ENCODE measurements at places on chromosomes 16 and 17.

DNA sequence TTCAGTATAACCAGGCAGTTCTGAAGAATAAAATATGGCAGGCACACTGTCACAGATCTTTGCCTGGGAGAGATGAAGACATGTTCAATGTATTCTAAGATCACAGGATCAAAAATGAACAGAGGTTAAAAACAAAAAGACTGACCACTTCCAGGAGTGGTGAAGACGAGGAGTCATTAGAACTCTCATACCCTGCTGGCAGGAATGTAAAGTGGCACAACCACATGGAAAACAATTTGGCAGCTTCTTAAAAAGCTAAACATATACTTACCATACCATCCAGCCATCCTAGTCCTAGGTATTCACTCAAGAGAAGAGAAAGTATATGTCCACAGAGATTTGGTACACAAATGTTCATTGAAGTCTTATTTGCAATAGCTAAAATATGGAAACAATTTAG lies 406.3 kb downstream of the NPIPA8 start:
- DNase-seq: no peak

DNA sequence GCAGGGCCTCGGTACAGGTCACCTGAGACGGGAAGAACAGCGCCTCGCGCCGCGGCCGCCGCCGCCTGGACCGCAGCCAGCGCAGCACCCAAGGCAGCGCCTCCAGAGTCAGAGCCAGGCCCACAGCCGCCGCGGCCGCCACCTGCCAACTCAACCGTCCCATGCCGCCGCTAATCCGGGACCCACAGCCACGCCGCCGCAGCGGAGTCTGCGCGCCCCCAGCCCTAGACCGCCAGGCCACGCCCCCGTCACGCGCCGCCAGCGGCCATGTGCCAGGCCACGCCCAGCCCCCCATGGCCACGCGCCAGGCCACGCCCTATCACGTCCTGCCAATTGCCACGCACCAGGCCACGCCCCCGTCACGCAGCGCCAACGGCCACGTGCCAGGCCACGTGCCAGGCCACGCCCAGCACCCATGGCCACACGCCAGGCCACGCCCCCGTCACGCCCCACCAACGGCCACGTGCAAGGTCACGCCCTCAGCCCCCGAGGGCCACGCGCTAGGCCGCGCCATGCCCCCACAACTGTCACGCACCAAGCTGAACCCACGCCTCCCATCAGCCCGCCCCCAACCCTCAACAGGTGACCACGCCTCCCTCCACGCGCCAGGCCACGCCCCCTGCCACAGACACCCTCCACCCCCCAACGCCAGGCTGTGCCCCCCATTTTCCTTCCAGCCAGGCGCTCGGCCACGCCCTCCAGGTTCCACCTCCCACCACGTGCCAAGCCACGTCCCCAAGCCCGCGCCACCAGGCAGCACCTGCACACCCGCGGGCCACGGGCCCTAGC lies at the start of gene PLD6:
Gene PLD6 (minus strand): TSS at position 210 of the 789 bp plus-strand sequence. CDS start 47 bp downstream, at position 163.
- peak; percentile 79 for DNase-seq

DNA sequence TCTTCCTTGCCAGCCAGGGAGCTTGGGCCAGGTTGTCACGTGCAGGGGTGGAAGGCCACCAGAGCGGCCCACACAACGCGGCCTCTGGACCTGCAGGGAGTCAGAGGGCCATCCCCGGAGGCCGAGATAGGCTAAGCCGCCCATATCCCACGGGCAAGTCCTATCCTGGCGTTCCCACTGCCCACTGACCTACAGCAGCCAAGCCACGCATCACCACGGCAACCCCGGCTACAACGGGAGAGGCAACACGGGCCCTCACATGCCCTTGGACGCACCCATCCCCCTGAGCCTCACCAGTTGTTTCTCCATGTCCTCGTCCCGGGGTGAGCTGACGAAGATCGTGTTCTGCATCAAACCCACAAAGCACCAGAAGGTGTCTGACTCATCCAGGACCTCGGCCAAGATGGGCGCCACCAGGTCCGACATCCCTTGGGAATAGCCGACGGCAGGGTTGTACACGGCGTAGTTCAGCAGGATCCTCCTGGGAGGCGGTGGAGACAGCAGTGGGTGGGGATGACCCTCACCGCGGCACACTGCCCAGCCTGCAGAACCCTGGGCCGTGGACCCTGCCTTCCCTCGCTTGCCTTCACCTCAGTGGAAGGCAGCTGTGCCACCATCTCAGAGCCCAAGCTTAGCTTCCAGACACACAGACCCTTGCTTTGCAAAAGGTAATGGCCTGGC lies 88.2 kb downstream of the TBC1D16 start:
- DNase-seq: no peak

GRCh38 chr17:79965806-79966205 lies 69.9 kb downstream of the TBC1D16 start:
- no peak for DNase-seq

GRCh38 chr17:42436391-42436790 lies 13.3 kb upstream of the CAVIN1 start:
- DNase-seq: no peak

GRCh38 chr16:54986409-54986808 lies 55.7 kb downstream of the IRX5 start:
- DNase-seq: no peak

- no peak for DNase-seq
Measured at GRCh38 chr16:4347765-4348509, 3.2 kb downstream of the PAM16 start.

DNA sequence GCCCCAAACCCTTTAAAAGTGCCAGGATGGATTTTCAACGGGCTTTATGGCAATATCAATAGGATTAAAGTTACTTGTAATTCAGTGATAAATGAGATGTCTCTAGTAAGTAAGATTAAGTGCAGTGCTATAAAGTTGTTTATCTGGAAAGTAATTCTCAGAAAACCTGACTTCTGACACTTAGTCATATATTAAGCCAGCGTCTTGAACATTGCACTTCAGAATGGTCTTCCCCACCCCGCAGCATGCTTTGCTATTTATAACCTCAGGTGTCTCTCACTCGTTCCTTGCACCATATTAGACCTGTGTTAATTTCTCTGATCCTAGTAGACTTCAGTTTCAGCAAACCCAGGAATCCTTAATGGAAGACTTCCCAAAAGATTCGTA lies 2.1 kb upstream of the MAF start:
- no peak for DNase-seq

- DNase-seq: no peak
Measured at GRCh38 chr16:25633549-25633948, 58.2 kb upstream of the HS3ST4 start.

DNA sequence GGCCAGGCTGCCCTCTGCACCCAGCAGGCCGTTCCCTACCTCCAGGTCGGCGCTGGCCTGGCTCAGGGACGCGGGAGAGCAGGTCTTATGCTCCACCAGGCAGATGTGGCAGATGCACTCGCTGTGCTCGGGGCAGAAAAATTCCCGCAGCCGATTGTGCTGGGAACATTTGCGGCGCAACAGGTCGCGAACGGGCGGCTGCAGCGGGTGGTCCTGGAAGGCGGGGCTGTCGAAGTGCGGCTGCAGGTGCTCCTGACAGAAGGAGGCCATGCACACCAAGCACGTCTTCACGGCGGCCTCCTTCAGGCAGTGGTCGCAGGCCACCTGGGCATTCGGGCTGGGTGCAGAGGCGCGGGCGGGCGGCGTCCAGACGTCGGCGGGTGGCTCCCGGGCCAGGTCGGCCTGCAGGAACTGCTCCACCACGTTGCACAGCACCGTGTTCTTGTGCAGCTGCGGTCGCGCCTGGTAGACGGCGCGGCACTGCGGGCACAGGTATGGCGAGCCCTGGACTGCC lies 439 bp downstream of the TRIM25 start:
- DNase-seq: no peak

DNA sequence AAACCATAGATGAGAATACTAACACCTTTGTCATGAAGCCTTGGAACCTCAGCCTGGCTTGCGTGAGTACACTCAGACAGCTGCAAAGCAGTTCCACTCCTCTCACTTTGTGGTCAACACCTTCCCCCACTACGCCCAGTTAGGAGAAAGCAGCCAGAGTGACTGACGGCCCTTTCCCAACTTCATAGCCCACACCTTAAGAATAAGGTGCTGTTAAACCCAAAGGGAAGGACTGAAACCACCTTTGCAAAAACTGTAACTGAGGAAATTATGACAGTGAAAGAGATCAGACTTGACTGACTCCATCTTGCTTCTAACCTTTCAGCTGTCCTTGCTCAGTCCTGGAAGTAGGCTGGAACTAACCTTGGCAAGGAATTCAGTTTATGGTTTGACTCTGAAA lies 13.7 kb downstream of the N4BP1 start:
- no peak for DNase-seq

DNA sequence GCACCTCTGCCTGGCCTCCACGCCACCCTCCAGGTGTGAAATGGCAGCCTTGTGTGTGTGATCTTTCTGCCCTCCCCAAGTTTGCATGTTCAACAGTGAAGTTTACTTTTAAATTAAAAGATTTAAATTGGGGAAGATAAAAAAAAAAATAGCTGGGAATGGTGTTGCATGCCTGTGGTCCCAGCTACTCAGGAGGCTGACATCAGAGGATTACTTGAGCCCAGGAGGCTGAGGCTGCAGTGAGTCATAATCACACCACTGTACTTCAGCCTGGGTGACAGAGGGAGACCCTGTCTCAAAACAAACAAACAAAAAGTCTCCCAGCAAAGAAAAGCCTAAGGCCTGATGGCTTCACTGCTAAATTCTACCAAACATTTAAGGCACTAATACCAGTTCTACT lies 35.4 kb upstream of the RNF43 start:
- DNase-seq: no peak

- DNase-seq: peak; percentile 77
Measured at GRCh38 chr17:49361902-49362722, at the start of gene ZNF652. ZNF652 (minus strand) TSS chr17:49362250; CDS start chr17:49317725, 44,525 bp downstream.

DNA sequence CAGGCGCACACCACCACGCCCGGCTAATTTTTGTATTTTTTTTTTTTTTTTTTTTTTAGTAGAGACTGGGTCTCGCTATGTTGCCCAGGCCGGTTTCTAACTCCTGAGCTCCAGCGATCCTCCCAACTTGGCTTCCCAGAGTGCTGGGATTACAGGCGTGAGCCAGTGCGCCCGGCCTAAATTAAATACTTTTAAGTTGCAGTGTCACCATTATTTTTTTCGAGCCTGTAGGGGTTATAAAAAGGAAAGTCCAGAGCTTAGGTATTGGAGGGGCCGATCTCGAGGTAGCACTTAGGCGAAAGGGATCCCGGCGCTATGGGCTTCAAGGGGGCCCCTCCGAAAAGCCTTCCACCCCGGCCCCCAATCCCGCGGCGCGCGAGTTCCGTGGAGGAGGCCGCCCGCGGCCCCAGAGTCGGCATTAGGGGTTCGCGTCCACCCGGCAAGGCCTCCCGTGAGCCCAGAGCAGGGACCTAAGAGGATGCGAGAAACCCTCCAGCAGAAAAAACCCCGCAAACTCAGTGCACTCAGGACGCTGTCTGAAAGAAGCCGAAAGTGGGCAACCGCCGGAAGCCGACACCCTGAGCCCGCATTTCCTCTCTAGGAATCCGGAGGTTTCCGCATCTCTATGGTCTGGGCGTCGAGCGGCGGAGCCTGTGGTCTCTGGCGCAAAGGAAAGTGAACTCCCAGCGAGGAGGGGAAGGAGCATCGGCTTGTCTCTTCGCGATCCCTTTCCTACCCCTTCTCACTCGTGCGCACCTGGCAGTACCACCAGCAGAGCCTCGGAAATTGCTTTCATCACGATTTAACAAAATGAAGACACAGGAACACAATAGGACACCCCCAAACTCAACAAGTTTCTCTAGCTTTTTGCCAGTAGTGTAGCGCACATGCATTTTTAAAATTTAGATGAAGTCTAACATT lies 14.1 kb upstream of the RGS9 start:
- DNase-seq: peak; percentile 54

GRCh38 chr16:57959121-57959520 lies 11.8 kb downstream of the CNGB1 start:
- no peak for DNase-seq

DNA sequence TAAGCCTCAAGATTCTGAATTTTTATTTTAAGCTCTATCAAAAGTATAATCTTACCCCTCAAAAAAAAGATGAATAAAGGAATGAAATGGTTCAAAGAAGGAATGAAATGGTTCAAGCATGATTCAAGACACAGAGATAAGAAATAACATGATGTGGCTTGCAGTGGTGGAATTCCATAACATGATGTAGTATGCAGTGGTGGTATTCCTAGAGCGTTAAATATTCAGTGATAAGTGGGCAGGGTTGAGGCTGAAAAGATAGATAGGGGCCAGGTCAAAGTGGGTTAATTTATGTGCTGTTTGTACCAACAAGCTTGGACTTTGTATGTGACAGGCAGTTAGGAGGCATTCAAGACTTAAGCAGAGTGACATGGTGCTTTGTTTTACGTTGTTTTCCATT lies 29.6 kb downstream of the TNRC6A start:
- DNase-seq: no peak

GRCh38 chr17:65099941-65100315 lies 37.2 kb upstream of the RGS9 start:
- DNase-seq: peak; percentile 40

GRCh38 chr17:56886288-56886731 lies 27.5 kb downstream of the TRIM25 start:
- DNase-seq: no peak

GRCh38 chr16:28067604-28068379 lies 4.3 kb upstream of the GSG1L start:
- DNase-seq: no peak

DNA sequence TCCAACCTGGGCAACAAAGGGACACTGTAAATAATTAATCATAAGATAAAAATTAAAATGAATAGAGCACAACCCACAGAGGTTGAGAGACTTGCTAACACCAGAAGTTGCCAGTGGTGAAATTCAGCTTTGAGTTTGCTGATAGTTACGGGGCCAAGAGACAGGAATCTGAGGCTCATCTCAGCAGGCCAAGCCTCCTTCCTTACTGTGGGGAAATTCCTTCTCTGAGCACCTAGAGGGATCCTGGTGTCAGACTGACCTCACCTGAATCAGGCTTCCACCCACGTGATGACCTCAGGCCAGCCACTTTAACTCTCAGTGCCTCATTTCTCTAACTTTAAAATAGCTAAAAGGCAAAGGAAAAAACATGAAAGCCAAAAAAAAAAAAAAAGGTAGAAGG lies 4.7 kb downstream of the ABAT start:
- DNase-seq: no peak

- no peak for DNase-seq
Measured at GRCh38 chr17:82582213-82582612, 62.7 kb downstream of the FOXK2 start.

DNA sequence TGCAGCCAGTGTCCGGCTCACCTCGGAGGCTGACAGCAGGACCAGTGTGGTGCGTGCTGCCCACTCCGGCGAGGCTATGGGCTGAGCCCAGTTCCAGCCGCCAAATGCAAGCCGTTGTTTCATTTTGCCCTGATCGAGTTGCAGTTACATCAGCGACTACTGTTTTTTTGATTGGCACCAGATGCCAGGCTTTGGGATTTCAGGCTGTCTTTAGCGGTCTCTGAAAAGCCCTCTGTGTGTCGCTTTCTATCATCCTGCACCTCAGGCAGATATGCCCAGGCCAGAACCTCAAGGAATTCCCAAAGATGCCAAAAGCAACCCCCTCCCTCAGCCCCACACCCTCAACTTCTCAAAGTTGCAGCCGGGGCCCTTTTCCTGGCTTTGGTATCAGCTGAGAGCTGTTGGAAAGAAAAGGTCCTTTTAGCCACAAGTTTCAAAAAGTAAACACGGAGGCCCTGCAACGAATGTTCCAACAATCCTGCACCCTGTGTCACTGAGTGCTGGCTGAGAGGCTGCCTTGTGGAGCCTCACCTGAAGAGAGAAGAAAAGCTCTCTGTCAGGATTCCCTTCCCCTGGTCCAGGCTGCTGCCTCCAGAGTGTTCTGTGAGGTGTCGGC lies 58.9 kb downstream of the WWP2 start:
- no peak for DNase-seq

All from stimulated activated CD8-positive, alpha-beta memory T cell treated with anti-CD3 and anti-CD28 coated beads, Interleukin-15, amount 100 ng/mL, for 24 hours (primary cell).